Lung microvascular endothelial cell (primary cell): ENCODE measurements at places on chromosomes 3 and 15. TPM values are rescaled to one million over a fixed set of nuclear protein-coding genes. Genes with fewer than 3 reads are reported as not detected.

- no peak for DNase-seq
Observed at GRCh38 chr15:80328496-80328895, 75.7 kb upstream of the ARNT2 start.

DNA sequence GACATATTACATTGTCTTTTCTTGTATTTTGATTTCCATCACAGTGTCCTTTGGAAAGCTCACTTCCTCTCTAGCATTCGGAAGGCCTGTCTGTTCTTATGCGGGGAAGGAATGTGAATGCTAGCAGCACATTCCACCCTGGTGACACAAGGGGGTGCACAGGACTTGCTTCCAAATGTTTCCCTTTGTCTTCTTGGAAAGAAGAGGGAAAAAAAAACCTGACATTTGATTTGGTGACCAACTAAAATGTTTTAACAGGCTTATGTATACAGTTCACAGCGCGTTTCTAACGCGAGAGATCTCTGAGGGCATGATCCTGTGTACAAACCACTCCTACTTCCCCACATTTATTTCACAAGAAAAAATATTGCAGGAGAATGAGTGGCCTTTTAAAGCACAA lies 107.6 kb upstream of the FXR1 start:
- DNase-seq = peak; percentile 68

DNA sequence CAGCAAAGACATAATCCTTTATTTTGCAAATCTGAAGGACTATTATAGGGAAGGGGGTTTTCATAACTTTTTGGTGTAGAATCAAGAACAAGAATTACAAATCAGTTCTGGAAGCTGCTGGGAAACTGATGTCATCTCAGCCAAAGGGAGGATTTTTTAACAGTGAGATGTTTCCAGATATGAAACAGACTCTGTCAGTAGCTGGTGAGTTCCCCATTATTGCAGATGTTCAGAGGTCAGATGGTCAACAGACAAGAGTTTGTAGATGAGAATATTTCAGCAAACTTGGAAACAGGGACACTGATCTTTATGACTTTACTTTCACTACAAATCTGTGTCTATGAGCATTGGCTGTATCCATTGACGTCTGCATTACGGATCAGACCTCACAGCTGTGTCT lies 71.9 kb upstream of the LPP start:
- peak; percentile 10 for DNase-seq

DNA sequence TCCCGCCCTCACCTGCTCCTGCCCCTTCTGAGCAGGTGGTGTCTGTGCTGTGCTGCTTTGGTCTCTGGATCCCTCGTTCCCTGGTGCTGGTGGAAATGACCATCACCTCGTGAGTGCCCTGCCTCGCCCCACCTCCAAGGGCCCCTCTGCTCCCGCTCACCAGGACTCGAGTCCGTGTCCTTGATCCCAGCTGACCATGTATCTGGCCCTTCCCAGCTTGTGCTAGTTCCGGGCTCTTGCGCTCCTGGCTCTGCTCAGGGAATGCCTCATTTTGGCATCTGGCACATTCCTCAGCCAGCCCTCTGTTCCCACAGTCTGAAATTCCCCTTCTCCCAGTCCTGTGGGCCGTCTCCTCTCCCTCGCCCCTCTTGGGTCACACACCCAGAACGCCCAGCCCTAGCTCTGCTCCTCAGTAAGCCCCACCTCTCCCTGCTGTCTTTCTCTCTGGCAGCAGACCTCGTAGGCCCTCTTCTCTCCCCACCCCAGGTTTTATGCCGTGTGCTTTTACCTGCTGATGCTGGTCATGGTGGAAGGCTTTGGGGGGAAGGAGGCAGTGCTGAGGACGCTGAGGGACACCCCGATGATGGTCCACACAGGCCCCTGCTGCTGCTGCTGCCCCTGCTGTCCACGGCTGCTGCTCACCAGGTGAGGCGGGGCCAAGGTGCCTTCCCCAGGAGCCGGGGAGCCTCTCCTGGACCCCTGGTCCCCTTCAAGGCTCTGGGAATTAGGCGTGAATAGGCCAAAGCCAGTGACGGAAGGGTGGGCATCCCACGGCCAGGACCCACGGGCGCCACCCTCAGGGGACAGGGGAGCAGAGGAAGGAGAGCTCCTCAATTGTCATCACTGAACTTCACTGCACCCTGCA lies 11.5 kb downstream of the SLC51A start:
- no peak for DNase-seq

GRCh38 chr3:28462866-28463265 lies 114.2 kb upstream of the AZI2 start:
- DNase-seq = no peak

ACSBG1 gene
- not detected in 2 replicates for total RNA-seq
